ENCODE measurements at places on chromosomes 11 and 22.

DNA sequence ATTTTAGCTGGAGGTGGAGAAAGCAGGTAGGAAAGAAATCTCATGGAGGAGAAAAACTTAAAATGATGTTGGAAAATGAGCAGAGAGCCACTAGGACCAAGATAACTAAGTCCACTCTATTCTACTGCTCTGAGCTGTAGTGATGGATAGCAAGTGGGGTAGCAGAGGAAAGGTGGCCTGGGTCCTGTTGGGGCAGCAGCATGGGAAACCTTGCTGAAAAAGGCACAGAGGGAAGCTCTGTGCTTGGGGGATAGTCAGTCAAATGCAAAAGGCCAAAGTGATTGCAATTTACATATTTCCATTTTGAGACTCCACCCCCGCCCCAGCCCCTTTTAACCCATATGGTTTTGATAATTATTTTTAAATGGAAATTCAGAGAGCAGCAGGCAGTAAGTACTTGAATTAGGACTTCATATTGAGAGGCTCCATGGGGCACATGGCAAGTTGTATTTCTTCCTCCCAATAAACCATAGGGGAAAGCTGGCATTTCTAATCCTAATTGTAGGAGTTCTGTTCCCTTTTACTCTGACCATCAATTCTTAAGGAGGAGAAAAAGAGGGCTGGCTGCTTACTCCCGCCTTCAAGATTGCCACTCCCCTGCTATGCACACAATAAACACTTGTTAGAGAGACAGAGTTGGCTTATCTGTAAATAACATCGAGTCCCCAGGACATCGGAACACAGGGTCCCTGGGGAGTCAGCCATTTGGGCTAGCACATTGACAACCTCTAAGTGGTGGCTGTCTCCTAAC lies 1341.5 kb upstream of the TENM4 start:
- DNase-seq = no peak

- DNase-seq = no peak
Measured at GRCh38 chr11:67482275-67482826, 475 bp upstream of the AIP start.

DNA sequence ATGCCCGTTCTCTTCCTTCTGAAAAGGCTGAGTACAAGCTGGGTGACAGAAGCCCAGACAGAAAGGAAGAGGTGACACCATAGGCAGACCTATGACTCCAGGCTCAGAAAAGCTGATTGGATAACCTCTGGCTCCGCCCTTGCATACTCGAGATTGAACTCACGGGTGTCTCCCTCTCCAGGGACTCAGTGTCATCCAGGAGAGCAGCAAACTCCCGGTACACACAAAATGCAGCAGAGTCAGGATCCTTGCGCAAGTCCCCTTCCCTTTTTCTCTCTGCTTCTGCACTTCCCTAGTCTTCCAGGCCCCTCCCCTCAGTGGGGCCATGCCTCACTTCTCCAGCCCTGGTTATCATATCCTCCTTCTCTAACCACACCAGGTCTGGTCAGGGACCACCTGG lies 9.8 kb downstream of the SCN4B start:
- DNase-seq = no peak

- no peak for DNase-seq
Measured at GRCh38 chr11:66607126-66607834, 9.2 kb upstream of the RBM14 start.
